ENCODE measurements at places on chromosomes 7 and 10. TPM values are rescaled to one million over a fixed set of nuclear protein-coding genes. Genes with fewer than 3 reads are reported as not detected.

The IFIT1B gene
- not detected for polyA plus RNA-seq

The CPA2 gene
- not detected for polyA plus RNA-seq

The SPAG6 gene
- polyA plus RNA-seq, result not detected

The TMEM26 gene
- polyA plus RNA-seq, result not detected

The AZGP1 gene
- polyA plus RNA-seq, result not detected

The GRID1 gene
- not detected for polyA plus RNA-seq

The MMD2 gene
- polyA plus RNA-seq, result not detected
